Right hindlimb (tissue), 1 donor: ENCODE measurements at places on chromosomes 12 and 14.

DNA sequence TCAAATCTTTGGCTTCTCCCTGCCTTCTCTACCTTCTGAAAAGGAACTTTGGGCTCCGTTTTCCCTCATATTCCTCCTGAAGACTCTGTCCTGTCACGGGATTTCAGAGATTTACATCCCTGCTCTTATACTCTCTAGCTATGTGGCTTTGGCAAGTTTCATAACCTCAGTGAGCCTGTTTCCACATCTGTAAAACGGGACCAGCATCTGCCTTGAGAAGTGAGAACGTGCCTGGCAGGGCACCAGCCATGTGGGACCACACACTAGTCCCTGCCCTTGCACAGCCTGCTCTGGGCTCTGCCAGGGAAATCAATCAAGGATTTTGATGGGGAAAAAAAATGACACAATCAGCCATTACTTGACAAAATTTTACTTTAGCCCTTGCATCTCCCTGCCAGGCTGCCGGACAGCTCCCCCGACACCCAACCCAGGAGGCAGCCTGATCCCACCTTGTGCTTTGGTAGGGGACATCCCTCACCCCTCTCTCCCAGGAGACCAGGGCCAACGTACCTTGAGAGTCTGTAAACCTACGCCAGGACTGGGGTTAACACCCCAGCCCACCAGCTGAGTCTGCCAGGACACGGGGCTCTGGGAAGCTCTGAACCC, 8.5 kb downstream of the PHETA1 start:
- no peak for DNase-seq

GRCh38 chr12:131694116-131694838, 16.6 kb upstream of the SFSWAP start:
- DNase-seq, result no peak

GRCh38 chr12:64800640-64801039, 23.8 kb upstream of the TBC1D30 start:
- DNase-seq, result no peak

DNA sequence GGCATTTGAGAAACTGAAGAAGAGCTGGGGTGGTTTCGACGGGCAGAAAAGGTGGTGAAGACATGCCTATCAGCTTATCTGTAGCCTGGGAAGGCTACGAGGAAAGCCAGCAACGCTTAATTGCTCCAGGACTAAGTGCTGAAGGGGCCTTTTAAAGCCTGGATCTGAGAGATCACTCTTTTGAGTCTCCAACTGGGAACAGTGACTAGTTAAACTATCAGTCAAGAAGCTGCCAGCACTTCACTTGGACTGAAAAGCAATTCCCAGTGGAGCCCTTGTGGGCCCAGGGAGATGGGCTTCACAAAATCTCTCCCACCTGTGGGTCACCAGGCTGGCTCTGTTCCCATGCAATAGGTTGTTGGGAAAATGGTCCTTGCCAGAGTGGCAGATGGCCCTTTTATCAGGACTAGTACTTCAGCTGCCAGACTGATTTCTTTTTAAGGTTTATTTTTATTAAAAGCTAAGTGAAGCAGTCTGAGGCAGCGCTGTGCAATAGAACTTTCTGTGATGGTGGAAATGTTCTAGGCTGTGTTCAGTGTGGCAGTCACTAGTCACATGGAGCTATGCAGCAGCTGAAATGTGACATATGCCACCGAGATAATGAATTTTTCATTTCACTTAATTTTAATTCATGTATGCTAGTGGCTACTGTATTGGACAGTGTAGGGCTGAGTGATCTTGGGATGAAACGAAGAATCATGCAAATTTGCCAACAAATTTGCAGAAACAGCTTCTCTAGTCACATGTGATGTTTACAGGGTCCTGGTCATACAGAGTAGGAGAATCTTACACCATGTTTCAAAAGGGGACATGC, 276.8 kb downstream of the PCNX1 start:
- no peak for DNase-seq

GRCh38 chr14:23539248-23540140, 12.1 kb downstream of the ZFHX2 start:
- no peak for DNase-seq

GRCh38 chr12:44031472-44032185, 195.7 kb downstream of the TMEM117 start:
- DNase-seq, result no peak

DNA sequence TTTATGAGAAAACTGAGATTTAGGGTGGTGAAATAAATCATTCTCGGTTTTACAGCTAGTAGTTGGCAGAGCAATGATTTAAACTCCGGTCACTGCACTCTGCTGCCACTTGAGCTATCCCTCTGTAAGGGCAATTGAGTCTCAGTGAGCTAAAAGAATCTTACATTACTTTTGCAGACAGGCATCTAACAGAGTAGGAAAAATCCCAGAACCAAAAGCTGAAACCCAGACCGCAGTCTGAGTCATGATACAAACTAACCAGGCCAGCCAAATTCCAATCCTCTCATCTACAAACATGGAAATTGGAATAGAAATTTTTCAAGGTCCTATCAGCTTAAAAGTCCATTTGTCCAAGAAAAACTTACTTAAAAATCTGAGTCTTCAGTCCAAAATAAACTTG, 73.7 kb downstream of the ANKS1B start:
- peak; percentile 61 for DNase-seq

DNA sequence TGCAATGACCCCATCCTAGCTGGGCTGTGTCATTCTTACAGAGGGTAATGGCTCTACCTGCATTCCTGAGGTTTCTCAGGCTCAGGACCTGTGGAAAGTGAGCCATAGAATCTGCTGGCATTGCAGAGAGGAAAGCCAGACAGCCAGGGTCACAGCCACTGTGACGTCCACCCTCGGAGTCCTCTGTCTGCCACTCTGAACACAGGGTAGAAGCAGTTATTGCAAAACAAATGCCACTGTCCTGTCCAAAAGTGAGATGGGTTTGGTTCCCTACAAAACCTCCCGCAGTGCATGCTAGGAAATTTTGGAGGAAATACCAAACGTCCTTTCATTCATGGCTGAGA, 37.8 kb downstream of the TNFAIP2 start:
- no peak for DNase-seq

DNA sequence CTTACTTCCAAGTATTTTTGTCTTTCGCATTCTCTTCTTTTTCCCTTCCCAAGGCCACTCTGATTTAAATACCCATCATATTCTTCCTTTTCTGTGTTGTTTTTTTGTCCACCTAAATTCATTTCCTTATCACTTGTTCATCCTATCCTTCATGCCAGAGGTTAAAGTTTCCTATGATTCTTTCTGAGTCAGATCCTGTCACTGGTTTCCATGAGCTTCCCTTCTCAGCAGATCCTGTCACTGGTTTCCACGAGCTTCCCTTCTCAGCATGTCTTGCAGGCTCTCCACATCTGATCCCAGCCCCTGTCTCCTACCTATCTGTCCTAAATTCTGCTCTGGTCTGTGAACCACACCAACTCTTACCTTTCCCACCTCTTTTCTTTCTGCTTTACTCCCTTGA, 311.8 kb upstream of the RGS6 start:
- DNase-seq, result no peak

GRCh38 chr12:30417697-30418231, 277.9 kb downstream of the IPO8 start:
- DNase-seq, result no peak

- DNase-seq, result no peak
These were observed 46.5 kb downstream of the NDUFA12 start for GRCh38 chr12:94957006-94957405.

GRCh38 chr12:132837693-132838409, 9.2 kb upstream of the GOLGA3 start:
- peak; percentile 80 for DNase-seq

- DNase-seq, result peak; percentile 12
These were observed 9.3 kb downstream of the ITGA7 start for GRCh38 chr12:55698241-55698955.

DNA sequence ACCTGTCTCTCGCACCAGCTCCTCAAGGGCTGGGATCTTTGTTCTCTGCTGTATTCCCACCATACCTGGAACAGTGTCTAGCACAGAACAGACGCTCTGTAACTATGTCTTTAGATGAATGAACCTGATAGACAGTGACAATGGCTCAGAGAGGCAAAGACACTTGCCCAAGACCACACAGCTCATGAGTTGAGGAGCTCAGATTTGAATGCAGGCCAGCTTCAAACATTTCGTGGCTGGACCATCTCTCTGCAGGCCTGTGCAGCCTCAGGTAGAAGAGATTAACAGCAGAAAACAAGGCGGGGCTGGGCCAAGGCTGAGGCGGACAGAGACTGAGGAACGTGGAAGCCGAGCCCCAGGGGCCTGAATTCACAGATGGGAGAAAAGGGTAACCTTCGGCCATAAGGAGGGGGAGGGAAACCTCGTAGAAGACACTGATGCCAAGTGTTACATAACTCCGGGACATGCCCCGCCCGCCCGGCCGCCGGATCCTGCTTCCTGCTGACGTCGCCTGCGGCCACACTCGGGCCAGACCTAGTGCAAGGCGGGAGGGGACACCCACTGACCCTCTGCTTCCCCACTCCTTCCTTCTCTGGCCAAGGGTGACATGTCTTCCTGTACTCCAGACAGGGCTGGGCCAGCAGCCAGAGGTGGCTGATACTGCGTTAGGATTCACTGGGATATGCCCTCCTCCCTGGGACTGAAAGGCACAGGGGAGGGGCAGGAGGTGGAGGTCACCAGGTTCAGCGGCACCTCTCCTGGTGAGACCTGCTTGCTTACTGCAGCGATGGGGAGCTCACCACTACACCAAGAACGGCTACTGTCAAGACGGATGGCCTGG, 86.8 kb downstream of the RFLNA start:
- peak; percentile 80 for DNase-seq

- DNase-seq, result peak; percentile 34
These were observed 816 bp upstream of the SLC8A3 start for GRCh38 chr14:70189456-70190077.

DNA sequence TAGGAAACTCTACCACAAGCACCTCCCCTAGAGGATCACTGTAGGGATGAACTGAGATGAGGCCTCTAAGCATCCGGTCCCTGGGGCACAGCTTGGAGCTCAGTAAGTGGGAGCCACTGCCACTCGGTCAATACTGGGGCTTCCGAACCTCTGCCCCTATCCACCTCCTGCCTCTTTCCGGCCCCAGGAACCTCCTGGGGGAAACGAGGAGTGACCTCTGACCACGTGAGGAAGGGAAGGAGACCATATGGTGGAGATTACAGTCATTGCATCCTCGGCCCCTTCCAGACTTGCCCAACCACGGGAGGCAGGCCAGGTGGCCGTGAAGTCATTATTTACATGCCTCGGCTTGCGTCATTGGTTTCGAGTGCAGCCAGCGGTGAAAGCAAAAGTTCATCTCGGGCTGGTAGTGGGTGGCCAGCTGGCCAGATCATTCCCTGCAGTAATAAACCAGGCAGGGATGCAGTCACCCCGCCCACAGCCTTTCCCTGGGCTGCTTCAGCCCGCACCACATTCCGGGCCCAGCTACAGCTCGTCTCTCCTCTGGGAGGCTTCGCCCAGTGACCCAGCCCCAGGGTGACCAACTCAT, 65.4 kb downstream of the C14orf132 start:
- DNase-seq, result peak; percentile 78

DNA sequence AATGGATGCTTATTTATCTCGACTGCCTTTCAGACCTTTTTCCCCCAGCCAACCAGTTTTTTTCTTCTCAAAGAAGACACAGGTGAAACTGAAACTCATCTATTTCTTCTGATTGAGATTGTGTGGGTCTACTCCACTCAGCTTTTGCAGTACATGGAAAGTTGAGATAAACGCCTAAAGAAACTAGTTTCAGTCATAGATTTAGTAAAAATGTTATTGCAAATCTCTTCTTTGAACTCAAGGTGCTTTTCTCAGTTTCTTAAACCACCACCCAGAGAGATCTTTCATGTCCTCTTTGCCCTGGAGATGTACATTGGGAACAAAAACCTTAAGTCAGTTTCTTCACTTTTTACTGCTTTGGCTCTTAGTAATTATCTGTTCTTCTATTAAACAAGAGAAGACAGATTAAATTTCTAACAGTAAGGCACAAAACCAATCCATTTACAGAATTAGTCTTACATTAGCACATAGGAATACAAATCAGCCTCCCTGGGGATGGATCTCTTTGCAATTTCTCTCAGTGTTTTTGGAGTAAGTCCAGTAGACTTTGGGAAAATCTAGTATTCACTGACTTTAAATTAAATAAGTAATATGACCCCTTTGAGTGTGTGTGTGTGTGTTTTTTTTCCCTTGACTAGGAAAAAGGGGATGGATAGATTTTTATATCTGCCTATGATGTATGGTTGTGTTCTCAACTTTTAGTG, 11.6 kb downstream of the FBXW8 start:
- DNase-seq, result no peak

- DNase-seq, result peak; percentile 30
These were observed 240.5 kb downstream of the C12orf75 start for GRCh38 chr12:105570944-105571343.

DNA sequence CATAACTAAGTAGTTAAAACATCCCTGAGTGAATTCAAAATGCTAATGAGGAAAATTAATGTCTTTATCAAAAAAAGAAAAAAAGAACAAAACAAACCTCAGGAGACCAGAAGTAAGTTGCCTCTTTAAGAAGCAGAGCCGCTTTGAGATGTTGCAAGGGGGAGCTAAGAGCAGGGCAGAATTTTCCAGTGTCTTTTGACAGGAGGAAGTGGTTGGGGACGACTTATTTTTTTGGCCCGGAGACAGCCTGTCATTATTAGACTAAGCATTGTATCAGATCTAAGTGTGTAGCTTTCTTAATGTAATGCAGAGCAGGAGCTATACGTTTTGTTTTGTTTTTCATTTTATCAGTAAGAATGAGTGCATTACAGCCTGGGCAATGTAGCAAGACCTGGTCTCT, 206.6 kb downstream of the CACNA1C start:
- DNase-seq, result peak; percentile 9

DNA sequence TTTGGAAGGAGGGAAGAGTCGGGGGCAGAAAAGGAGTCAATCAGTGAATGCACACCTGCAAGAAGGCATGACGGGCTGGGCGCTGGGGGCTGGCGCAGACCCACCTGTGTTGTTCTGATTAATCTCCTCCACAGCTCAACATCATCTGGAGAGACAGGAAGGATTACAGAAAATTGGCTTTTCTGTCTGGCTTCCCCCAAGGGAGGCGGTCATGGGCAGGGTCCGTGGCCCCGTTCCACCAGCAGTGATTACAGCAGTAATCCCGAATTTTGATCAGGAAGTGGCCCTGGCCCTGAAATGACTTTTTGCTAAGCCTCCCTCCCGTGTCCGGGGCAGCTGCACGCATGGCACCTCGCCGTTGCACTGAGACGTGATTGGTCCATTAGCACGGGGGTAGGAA, 24.4 kb upstream of the GALNT9 start:
- DNase-seq, result no peak
